Umbilical cord (tissue), 2 donors: ENCODE measurements at places on chromosomes 7 and 10. TPM values are rescaled to one million over a fixed set of nuclear protein-coding genes. Genes with fewer than 3 reads are reported as not detected.

ZNF117 gene
- 27.7 TPM for total RNA-seq

ZNF511 gene
- total RNA-seq: 41.9 TPM

ARL4A gene
- 61.6 TPM for total RNA-seq

LRRC61 gene
- 9.1 TPM for total RNA-seq

ADCY1 gene
- total RNA-seq: 4.6 TPM

ORC5 gene
- total RNA-seq: 47.9 TPM

POU6F2 gene
- total RNA-seq: 2.9 TPM

SPRN gene
- total RNA-seq: 0.96 TPM

MRPS33 gene
- total RNA-seq: 26.5 TPM

GBX1 gene
- not detected for total RNA-seq

MEOX2 gene
- 6.5 TPM for total RNA-seq

GPR85 gene
- 7.0 TPM for total RNA-seq

DDIT4 gene
- 192 TPM for total RNA-seq

ZNF365 gene
- total RNA-seq: 6.3 TPM

TDRD1 gene
- 0.24 TPM for total RNA-seq
